ENCODE measurements at places on chromosomes 11 and 22. TPM values are rescaled to one million over a fixed set of nuclear protein-coding genes. Genes with fewer than 3 reads are reported as not detected.
A peak's percentile ranks its signal among the peaks of the same experiment; 100 is the strongest.

The ANGPTL5 gene
- total RNA-seq, result 0.31 TPM

The MGAT3 gene
- total RNA-seq, result 6.4 TPM

The HOATZ gene
- total RNA-seq, result 23.7 TPM

The SCN3B gene
- 3.9 TPM for total RNA-seq

The GUCY1A2 gene
- total RNA-seq, result 7.4 TPM

The NFAM1 gene
- 1.2 TPM for total RNA-seq

DNA sequence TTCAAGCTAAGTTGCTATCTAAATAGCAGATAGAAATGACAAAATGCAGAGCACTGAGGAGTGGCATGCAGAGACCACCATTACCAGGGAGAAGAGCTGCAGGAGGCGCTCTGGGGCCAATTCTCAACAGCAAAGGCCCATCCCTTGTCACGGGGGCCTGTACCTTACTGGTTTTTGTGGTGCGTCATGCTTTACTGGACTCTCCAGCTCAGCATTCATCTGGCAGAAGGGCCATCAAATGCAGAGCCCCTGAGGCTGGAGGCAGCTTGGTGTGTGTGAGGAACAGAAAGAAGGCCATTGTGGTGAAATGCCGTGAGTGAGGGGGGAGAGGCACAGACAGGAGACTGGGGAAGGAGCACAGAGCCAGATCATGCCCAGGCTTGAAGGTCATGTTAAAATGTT, 56.5 kb upstream of the NAV2 start:
- no peaks in the 10 kb centered on the region for H3K4me1 ChIP-seq
- H3K36me3 ChIP-seq, result no peaks in the 10 kb centered on the region
- no peak overlapping the region for H3K27ac ChIP-seq
- no peak overlapping the region for H3K4me3 ChIP-seq
- H3K27me3 ChIP-seq, result no peaks in the 10 kb centered on the region
- DNase-seq, result no peak

DNA sequence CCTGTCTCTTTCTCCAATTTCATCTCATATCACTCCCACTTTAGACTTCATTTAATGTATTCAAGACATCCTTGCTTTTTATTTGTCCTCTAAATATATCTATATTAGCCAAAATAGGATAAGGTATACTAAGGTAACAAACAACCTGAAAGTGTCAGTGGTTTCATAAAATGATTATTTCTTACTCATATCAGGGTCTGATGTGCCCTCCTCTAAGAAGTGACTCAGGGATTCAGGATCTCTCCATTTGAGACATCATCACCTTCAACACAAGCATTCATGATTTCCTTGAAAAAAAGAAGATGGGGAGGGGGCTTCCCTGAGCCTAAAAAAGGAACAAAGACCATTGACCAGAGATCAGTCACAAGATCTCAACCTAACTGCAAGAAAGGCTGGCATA, 131.4 kb upstream of the POU2AF2 start:
- no peaks in the 10 kb centered on the region for H3K27me3 ChIP-seq
- H3K36me3 ChIP-seq, result no peaks in the 10 kb centered on the region
- DNase-seq, result no peak
- H3K4me1 ChIP-seq, result peaks cover 6% of the 10 kb centered on the region
- H3K27ac ChIP-seq, result no peak overlapping the region
- H3K4me3 ChIP-seq, result no peak overlapping the region

DNA sequence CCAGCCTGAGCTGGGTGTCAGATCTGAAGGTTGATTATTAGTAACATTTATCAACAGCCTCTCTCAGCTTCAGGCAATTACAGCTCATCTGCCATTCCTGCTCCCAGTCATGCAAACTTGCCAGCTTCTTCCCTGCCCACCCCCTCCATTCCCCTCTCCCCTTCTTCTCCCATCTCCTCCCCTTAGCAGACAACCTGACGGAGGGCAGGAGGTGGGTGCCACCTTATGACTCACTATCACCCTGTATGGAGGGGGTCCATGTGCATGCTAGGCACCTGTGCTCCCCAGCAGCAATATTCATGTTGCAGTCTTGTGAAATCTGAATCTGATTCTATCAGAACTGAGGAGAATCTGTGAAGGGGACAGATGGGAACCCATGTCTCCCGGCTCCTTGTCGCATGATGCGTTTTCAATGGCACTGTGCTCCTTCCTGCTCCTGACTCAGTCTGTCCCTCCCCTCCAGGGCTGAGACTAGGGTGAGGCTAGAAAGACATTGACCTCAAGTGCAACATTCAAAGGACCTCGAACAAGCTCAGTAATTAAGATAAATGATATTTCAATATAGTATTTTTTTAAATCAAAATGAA, 46.3 kb upstream of the TUB start:
- H3K27me3 ChIP-seq, result no peaks in the 10 kb centered on the region
- no peak for DNase-seq
- peak overlapping the region; percentile 55 for H3K27ac ChIP-seq
- no peak overlapping the region for H3K4me3 ChIP-seq
- peaks cover 26% of the 10 kb centered on the region for H3K4me1 ChIP-seq

GRCh38 chr11:134041791-134042696, 26.8 kb upstream of the JAM3 start:
- no peaks in the 10 kb centered on the region for H3K36me3 ChIP-seq
- no peak for DNase-seq
- no peaks in the 10 kb centered on the region for H3K27me3 ChIP-seq
- no peak overlapping the region for H3K4me3 ChIP-seq
- H3K4me1 ChIP-seq, result peaks cover 25% of the 10 kb centered on the region
- no peak overlapping the region for H3K27ac ChIP-seq

DNA sequence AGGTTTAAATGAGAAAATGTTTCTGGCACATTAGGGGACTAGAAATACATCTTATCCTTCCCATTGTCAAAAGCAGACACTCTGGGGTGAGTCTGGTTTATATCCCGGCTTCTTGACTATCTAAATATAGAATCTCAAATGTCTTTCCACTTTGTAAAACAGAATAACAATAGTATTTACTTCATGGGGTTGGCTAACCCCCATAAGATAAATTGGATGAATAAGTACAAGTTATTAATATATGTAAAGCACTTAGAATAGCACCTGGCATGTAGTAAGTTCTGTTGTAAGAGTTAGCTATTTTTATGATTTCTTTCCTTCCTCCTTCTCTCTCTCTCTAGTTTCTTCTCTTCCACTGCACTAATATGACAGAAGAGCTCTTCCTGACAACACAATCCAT, 499.1 kb downstream of the INSC start:
- H3K27ac ChIP-seq, result no peak overlapping the region
- H3K27me3 ChIP-seq, result no peaks in the 10 kb centered on the region
- no peaks in the 10 kb centered on the region for H3K36me3 ChIP-seq
- no peak overlapping the region for H3K4me3 ChIP-seq
- DNase-seq, result no peak

DNA sequence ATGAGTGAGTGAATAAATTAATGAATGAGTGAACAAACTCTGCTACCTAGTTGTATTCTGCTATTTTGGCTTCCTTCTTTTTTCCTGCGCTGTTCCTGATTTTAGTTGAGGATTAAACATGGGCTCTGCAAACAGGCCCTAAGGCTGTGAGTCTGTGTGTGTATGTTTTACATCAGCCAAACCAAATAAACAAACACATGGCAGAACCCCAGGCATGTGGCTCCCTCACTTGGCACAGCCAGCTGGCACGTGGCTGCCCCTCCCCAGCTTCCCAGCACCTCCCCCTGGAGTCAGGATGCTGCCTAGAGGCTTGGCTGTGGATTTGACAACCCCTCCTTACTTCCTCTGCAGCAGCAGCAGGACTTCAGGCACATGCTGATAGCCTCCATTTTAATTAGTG, 593.2 kb downstream of the INSC start:
- no peaks in the 10 kb centered on the region for H3K36me3 ChIP-seq
- no peak overlapping the region for H3K4me3 ChIP-seq
- peak; percentile 40 for DNase-seq
- no peaks in the 10 kb centered on the region for H3K27me3 ChIP-seq
- H3K4me1 ChIP-seq, result no peaks in the 10 kb centered on the region

- H3K4me1 ChIP-seq, result no peaks in the 10 kb centered on the region
- no peak overlapping the region for H3K4me3 ChIP-seq
- H3K27me3 ChIP-seq, result no peaks in the 10 kb centered on the region
- no peak for DNase-seq
- H3K36me3 ChIP-seq, result no peaks in the 10 kb centered on the region
Observed at GRCh38 chr11:27497284-27497866, 9.2 kb downstream of the LIN7C start.

Measured in testis (tissue), 5 donors.